OCI-LY7 (cell line): ENCODE measurements at places on chromosomes 11 and 22. TPM values are rescaled to one million over a fixed set of nuclear protein-coding genes. Genes with fewer than 3 reads are reported as not detected.

DNA sequence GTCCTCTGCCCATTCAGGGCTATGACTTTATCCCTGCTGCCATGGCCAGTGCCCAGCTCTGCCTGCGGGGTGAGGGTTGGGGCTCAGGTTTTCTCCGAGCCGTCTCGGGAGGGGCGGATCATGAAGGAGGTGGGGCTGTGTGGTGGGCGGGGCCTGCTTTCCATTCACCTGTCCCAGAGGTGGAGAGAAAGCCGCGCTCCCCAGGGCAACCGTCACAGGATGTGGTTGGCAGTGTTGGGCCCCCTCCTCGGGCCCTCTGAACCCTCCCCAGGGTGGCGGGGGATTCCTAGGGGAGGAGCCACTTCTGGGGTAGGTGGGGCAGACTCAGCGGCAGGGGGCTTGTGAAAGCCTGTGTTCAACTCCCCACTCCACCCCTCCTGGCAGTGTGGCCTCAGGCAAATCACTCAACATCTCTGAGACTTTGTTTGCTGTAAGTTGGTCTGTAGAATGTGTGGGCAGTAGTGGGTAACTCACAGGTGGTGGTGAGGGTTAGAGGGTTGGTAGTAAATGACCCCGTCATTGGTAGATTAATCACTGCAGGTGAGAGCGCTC, 50.3 kb downstream of the CD6 start:
- DNase-seq, result peak; percentile 60

DNA sequence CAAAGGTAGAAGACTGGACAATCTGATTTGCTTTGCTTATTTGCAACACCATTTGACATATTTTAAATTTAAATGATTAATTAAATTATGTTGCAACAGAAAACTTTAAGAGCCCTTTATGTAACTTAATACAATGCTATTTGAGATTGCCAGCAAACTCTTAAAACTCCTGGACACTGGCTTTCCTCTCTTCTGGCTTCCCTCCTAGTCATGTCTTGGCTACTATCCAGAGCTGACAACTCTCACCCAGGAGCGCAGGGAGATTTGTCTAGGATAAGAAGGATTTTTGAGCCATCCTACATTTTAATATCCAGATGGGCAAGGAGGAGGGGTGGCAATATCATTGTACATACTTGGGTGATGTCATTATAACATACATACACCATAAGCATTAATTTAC, 134.3 kb downstream of the ELP4 start:
- no peak for DNase-seq

- DNase-seq, result no peak
Measured at GRCh38 chr11:79375818-79376550, 64.8 kb downstream of the TENM4 start.

GRCh38 chr11:128563942-128564641, 23.3 kb downstream of the ETS1 start:
- peak; percentile 79 for DNase-seq

GRCh38 chr11:20042811-20043341, 117.4 kb downstream of the DBX1 start:
- no peak for DNase-seq

DNA sequence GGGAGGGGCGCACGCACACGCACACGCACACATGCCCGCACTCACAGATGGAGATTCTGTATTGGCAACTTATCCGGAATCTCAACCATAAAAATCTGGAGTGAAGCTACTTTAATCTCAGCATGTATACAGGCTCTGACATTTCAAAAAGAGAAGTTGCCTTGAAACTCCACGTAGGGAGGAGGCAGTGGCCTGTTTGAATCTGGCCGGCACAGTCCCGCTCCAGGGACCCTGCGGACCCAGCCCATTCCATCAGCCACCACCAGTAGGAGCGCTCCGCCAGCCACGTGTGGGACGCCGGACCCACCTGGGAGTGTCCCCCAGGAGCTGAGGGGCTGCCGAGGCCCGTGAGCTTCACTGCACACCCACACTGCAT, 1.9 kb upstream of the SYT8 start:
- no peak for DNase-seq

DNA sequence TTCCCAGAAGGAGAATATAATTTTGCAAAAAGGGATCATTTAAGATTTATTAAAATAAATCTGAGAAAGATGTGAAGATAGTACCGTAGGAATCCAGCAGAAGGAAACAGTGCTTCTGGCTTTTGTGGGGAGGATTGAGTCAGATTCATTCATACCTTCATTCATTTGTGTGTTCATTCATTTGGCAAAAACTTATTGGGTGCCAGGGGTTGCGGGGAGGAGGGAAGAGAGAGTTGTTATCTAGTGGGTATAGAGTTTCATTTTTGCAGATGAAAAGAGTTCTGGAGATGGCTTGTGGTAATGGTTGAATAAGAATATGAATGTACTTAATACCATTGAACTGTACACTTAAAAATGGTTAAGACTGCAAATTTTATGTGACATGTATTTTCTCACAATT, 31.1 kb downstream of the BMAL1 start:
- DNase-seq, result no peak

- no peak for DNase-seq
Measured at GRCh38 chr11:111735262-111736116, 30.7 kb downstream of the PPP2R1B start.

DNA sequence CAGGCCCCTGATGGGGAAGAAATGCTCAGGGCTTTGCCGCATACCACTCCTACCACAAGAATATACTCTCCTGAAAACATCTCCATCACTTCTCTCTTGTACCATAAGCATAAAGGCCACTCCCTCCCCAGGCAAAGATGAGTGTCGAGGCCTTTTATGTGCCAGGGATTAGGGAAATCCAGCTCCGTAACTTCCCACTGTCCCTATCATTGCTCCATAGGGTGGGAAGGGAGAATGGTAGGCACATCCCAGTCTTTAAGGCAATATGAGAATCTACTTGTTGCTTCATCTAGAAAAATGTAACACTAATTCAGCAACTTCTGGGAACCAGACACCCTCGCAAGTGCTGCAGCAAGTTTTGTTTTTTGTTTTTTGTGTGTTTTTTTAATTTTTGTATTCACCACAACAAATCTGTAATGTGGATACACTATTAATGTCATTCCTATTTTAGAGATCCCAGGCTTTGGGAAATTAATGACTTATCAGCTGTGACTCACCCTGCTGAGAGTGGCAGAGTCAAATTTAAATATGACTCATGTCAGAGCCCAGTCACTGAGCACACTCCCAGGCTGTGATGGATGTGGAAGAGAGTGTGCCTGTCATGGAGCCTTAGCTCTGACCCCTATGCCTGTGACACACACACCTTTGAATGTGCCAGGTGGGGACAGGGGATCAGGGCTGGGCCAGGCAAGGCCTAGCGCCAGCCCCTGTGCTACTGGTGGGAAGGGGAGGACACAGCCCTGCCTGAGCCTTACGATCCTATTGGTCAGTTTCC, 23.4 kb downstream of the PANX1 start:
- no peak for DNase-seq

DNA sequence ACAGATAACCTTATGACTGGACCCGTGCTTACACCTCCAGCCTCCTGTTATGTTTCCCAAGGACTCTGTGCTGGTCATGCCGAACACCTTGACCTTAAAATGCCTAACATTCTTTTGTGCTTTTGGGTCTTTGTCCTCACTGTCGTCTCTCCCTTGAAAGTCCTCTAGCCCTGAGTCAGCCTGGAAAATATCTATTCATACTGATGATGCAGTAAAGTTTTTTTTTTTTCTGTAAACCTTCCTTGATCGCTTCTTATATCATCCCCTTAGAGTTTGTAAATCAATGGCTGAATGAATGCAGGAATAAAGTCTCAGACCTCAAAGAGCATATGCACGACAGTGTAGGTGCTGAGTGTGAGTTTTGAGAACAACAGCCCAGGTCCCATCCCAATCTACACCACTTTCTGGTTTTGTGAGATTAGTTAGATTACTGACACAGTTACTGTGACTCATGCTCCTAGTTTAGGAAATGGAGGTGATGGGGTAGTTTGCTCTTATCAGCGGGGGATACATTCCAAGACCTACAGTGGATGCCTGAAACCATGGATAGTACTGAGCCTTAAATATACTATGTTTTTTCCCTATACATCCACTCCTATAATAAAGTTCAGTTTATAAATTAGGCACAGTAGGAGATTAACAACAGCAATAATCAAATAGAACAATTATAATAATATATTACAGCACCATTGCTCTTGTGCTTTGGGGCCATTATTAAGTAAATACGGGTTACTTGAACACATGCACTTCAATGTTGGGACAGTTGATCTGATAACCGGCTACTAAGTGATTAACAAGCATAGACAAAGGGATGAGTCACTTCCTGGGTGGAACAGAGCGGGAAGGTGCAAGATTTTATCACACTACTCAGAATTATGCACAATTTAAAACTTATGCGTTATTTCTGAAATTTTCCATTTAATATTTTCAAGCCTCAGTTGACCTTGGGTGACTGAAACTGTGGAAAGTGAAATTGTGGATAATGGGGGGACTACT, 8.6 kb downstream of the TCN1 start:
- DNase-seq, result no peak

DNA sequence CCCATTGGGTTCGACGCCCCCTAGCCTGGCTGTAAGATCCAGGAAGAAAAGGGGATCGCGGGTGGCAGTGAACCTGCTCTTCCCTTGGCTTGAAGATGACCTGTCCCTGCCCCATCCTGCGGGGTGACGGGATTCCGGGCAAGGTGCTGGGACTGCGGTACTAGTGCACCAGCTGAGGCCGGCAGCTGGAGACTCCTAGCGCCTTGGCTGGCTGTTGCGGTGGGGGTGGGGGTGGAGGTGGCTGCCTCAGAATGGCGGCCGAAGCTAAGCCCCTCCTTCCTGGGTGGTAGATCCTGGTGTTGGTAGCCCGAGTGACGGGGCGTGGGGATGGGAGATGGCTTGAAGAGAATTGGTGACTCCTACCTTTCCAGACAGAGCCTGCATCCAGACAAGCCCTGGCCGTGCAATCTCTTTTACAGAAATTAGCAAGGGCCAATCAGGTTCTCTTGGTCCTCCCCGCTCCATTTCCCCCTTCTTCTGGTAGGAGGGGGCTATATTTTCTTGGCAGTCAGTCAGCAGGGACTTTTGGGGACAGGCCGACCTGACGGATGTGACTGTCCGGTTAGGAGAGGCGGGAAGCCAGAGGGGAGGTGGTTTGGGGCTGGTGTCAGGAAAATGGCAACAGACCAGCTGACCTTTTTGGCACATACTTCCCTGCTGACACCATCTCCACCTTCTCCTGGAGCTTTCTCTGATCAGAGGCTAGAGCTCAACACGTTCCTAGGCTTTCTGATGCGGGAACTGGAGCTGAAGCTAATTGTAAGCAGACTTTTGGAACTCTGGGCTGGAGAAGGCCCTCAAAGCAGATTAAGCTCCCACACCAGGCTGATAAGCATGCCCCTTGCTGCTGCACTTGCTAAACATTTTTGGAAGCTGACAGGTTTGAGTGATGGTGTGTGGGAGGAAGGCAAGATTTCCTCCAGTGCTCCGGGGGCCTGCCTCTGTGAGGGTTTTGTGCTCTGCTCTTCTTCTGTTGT, 2.0 kb downstream of the NAV2 start:
- no peak for DNase-seq

DNA sequence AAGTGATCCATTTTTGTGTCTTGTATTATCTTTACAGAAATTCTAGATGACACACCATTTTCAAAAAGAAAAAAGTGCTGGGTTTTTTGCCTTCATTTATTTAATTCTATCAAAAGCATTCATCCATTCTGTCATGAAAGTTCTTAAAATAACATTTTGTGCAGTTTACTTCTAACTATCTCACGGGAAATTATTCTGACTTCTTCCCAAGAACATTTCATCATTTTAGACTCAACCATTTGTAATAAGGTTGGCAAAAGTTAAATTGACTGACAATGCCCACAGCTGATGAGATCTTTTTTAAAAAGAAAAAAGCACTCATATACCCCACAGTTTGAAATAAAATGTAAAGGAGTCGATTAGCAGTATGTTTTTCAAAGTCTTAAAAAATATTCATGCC, 68.5 kb downstream of the SBF2 start:
- no peak for DNase-seq

SCN3B gene
- total RNA-seq, result not detected in 2 replicates

KRTAP5-2 gene
- not detected in 2 replicates for total RNA-seq

APBB1 gene
- total RNA-seq, result 25.5 and 28.3 TPM in 2 replicates

INPP5J gene
- total RNA-seq, result 7.0 and 7.5 TPM in 2 replicates

C11orf52 gene
- not detected in 2 replicates for total RNA-seq

MRGPRE gene
- not detected in 2 replicates for total RNA-seq

ROBO4 gene
- not detected in 2 replicates for total RNA-seq

NRGN gene
- 15.3 and 16.9 TPM in 2 replicates for total RNA-seq

CEP126 gene
- total RNA-seq, result 5.9 and 7.3 TPM in 2 replicates

CHRNA10 gene
- 1.8 and 3.3 TPM in 2 replicates for total RNA-seq

LUZP2 gene
- not detected in 2 replicates for total RNA-seq

ZBTB16 gene
- not detected in 2 replicates for total RNA-seq

SLCO2B1 gene
- total RNA-seq, result not detected in 2 replicates

EXPH5 gene
- not detected in 2 replicates for total RNA-seq
